NCI-H1417 (cell line): ENCODE measurements at places on chromosomes 3 and 15.

DNA sequence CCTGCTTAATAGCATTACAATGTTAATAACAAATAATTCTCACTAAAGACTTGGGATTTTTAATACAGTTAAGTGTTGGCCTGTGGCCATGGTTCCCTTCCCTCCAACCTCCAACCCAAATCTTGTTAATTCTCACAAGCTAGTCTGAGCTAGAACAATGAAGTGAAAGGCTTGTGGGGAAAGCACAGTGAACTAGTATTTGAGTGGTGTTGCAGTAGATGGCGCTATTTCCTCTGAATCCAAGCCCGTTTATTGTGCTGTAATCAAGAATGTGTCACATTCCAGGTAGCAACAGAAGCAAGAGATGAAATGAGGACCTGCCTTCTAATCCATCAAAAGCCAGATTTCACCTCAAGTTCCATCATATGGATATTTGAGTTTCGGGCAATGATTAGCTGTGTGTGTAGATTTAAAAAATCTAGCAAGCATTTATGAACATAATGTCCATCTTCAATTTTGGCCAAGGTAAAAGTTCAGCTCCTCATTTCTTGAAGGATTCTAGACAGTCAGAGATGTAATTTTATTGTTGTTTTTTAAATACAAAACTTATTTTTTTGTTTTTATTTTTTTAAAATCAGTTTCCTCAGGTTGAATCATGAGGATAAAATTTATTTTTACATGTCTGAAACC is 160.7 kb downstream of the SQOR start:
- peak; percentile 58 for DNase-seq

DNA sequence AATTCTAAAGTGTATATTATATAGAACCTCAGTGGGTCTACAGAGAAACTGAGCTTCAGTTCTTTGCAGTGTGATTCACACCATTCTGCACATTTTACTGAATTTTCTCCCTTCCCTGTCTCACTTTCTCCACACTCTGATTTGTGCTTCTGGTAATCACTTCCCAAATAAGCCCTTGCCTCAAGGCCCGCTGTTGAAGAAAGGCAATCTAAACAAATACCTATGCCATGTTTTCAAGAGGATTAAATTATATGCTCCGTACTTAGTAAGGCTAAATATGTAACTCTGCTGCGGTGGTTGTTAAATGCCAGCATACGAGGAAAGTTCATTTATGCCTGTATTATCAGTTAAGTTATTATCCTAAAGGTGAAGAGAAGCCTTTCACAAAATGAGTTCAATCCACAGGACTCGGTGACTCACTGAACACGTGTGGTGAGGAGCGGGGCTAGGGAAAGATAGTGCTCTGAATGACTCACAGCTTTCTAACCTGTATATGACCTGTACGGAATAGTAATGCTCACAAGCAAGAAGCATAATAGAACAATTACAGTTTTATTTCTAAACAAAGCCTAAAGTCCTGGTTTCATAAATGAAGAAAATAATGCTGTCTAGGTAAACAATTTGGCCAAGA is 25.1 kb downstream of the CNTN6 start:
- no peak for DNase-seq

GRCh38 chr3:72259755-72260587 is 475.0 kb upstream of the PROK2 start:
- DNase-seq: no peak

DNA sequence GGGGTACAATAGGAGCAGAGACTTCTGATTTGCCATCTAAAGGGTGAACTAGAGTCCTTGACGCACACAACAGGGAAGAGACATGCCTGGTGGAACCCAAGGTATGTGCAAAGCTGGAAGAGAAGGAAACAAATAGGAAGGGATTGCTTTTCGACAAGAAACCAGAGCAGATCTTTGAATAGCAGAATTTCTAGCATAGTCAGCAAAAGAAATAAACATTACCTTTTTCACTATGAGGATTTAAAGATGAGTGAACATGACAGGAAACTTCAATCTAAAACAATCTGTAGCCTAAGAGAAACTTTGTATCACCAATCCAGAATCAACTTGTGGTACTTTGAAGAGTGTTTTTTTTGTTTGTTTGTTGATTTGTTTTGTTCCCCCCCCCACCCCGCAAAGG is 4.9 kb downstream of the IL5RA start:
- DNase-seq: no peak

GRCh38 chr15:23516866-23517265 is 48.6 kb upstream of the MKRN3 start:
- no peak for DNase-seq

DNA sequence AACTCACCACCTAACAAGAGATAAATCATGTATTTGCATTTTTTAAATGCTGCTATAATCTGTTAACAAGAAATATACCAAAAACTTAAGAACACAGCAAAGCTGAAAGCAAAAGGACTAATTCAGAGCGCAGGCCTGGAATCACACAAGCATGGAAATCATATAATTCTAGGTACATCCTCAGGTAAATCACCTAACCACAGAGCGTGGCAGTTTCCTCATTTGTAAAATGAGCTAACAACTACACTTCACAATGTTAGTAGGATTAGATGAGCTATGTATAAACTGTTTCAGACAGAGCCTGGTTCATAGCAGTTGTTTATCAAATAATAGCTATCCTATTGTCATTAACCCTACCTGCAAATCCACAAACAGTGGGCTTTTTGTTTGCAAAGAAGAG is 146.4 kb downstream of the ERC2 start:
- no peak for DNase-seq

DNA sequence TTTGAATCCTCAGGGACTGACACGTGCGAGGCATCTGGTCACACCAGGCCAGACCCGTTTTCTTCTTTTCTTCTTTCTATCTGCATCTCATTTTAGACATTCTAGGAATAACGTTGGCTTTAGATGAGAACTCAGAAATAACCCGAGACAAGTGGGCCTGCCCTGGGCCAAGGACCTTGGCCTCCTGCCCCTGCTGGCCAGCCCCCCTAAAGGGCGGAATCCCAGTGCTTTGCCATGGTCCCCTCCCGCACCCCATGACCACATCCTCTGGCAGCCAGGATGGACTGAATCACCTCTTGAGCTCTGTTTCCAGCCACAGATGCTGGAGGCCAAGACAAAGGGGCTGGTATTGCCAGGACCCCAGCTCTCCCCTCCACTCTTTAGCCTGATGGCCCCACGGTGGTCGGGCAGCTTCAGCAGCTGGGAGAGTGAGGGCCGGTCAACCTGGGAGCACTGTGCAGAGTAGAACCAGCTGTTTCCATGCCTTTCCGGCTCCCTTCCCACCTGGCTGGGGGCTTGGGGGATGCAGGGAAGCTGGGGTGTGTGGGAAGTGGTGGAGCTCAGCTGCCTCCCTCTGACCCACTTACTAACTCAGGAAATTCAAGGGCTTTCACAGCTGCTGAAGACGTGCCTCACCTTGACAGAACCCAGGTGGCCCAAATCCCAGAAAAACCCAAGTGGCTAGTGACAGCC is 190.9 kb downstream of the FAM43A start:
- DNase-seq: no peak

GRCh38 chr3:46469680-46470357 is 5.1 kb upstream of the LTF start:
- no peak for DNase-seq

GRCh38 chr3:183862610-183863009 is 22.1 kb downstream of the PARL start:
- DNase-seq: no peak

GRCh38 chr3:191143224-191143623 is 55.8 kb upstream of the OSTN start:
- DNase-seq: no peak

- peak; percentile 48 for DNase-seq
Measured at GRCh38 chr3:87167628-87168456, 59.3 kb upstream of the CHMP2B start.

DNA sequence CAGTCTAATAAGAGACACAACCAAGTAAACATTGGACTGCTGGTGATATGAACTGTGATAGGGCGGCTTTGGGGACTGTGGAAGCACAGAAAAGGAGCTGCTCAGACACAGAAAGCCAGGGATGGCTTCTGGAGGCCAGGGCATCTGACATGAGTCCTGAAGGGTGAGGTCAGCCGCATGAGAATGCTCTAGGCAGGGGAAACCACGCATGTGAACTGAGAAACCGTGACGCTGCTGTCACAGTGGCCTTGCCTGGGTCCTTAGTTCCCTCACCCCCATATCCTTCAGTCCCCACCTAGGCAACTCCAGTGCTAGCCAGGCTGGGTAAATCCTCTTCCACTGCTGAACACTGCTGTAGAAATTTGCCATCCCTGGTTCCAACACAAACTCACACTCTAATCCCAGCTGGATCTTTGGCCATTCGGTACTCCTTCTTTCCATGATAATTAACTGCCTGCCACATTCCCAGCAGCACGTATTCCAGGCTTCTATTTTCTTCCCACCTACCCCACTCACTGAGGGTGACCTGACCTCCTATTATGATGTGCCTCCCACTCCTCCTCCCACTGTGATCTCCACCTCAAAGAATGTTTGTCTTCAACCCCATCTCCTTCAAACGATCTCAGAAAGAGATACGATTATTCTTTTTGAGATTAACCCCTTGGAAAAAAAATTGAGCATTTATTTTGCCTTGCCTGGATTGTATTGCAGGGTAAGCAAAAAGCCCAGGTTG is 31.4 kb downstream of the CRYGS start:
- no peak for DNase-seq

DNA sequence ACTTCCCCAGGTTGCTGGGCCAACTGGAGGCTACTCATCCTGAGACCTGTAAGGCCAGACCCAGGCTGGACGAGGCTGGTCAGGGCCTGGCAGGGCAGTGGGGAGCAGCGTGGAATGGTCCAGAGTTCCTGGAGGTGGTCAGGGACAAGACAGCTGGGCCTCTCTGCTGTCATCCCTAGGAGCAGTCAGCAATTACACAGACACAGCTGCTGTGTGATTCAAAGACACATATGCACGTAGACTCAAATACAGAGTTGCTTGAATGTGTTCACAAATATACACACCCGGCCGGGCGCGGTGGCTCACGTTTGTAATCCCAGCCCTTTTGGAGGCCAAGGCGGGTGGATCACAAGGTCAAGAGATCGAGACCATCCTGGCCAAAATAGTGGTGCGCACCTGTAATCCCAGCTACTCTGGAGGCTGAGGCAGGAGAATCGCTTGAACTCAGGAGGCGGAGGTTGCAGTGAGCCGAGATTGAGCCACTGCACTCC is 1.5 kb upstream of the CD276 start:
- no peak for DNase-seq
